HepG2 (cell line): ENCODE measurements at places on chromosomes 11 and 22. TPM values are rescaled to one million over a fixed set of nuclear protein-coding genes. Genes with fewer than 3 reads are reported as not detected.

The SYT13 gene
- 0.13 and 0.26 TPM in 2 replicates for polyA plus RNA-seq

The TEX54 gene
- polyA plus RNA-seq, result not detected in 2 replicates

GRCh38 chr22:20131597-20131858 is at the start of gene ZDHHC8:
ZDHHC8 (plus strand) TSS chr22:20131804; CDS start chr22:20131948, 144 bp downstream.
- DNase-seq, result no peak

- DNase-seq, result no peak
Observed at GRCh38 chr11:87901341-87901740, 273.9 kb downstream of the RAB38 start.

DNA sequence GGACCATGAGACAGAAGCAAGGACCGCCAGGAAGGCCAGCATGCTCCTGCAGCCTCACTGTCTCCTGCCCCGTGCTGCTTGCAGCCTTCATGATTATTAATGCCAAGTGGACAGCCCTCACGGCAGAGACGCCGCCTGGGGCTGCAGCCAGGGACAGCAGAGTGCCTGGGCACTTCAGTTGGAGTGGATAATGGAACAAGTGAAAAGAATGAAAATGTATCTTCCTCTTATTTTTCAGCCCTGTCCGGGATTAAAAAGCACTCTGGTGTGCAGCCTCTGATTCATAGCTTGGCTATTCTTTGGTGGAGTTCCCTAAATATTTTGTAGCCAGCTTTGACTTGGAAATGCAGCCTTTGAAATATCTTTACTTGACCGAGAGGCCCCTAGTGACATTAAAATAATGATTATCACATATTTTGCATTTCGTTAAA is 1404.2 kb downstream of the BRD1 start:
- DNase-seq, result no peak

DNA sequence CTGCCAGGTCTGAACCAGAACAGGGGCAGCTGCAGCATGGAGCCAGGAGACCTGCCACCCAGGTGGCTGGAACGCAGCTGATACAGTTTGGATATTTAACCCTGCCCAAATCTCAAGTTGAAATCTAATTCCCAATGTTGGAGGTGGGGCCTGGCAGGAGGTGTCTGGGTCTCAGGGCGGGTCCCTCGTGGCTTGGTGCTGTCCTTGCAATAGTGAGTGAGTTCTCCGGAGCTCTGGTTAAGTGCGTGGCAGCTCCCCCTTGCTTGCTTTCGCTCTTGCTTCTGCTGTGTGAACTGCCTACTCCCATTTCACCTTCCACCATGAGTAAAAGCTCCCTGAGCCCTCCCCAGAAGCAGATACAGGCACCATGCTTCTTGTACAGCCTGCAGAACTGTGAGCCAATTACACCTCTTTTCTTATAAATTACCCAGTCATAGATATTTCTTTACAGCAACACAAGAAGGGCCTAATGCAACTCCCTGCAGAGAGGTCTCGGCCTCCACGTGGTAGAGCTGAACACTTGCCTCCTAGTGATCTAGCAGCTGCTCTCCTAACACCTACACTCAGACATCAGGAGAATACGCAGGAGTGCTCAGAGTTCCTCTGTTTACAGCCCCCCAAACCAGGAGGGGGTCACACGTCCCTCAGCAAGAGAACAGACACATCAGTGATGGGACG is 203.7 kb downstream of the CTTN start:
- DNase-seq, result no peak

DNA sequence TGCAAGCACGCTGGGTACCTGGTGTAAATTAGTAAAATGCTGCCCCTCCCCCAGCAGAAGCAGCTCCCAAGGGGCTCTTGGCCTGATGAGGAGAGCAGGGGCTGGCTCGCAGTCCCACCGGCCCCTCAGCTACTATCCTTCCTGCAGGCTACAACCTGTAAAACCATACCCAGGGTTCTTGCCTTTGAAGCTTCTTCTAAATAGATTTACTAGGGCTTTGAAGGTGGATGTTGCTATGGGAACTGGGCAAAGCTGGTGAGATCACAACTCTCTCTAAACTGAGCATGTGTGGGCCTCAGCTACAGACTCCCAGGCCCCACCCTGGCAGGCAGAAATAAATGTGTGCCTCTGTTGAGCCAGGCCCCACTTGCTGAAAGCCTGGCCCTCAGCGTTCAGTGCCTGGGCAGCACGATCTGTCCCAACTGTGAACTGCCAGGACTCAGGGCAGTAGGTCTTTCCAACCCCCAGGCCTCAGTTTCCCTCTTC is 18.5 kb downstream of the CD5 start:
- DNase-seq, result no peak

DNA sequence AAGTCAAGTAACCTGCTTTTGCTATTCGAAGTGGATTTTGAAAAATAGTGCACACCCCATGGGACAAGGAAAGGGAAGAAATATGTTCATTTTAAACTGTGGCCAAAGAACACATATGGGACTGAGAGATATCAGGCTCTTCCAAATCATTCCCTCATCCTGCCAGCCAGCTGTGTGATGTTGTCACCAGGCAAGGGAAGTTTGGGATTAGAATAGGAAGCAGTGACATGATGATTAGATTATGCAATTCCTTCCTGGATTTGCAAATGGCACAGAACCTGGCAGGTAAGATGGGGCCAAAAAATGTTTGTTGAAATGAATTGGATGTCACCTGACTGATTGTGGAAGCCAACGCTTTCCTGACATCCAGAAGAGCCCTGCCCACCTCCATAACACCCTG is 4.9 kb upstream of the SCN3B start:
- DNase-seq, result no peak

- DNase-seq, result no peak
Observed at GRCh38 chr11:2466869-2467694, 22.3 kb downstream of the KCNQ1 start.

GRCh38 chr22:50209893-50210292 is 9.1 kb downstream of the SELENOO start:
- DNase-seq, result peak; percentile 47

- no peak for DNase-seq
Observed at GRCh38 chr11:36394926-36395325, 98.8 kb downstream of the PRR5L start.

DNA sequence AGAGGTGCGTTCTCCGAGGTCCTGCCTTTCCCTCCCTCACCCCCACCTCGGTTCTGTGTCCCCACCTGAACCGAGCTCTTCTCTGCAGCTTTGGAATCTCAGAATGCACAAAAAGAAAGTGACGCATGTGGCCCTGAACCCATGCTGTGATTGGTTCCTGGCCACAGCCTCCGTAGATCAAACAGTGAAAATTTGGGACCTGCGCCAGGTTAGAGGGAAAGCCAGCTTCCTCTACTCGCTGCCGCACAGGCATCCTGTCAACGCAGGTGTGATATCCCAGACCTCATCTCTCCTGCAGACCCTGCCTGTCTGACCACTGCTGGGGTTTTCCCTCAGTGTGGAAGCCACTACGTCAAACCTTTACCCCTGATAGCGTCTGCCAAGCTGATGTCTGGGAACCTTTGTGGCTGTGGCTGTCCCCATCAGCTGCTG is 13.9 kb downstream of the ACP2 start:
- no peak for DNase-seq

DNA sequence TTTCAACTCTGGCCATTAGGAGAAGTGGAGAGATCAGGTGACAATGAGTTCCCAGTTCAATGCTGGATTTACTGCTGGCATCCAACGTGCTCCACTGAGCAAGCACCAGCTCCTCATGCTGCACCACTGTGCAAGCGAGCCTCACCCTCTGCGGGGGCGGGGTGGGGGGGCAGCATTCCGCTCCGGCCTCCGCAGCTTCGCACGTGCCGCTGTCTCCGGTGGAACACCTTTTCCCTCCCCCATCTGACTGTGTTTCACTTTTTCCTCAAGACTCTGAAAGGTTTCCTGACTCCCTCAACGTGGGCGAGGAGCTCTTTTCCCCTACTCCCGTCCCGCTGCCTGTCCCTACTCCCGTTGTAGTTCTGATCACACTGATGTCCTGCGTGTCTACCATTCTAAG is 835 bp upstream of the RHOD start:
- no peak for DNase-seq

GRCh38 chr11:120306519-120307242 is 18.4 kb upstream of the TLCD5 start:
- DNase-seq, result no peak

- no peak for DNase-seq
Observed at GRCh38 chr11:126698576-126698975, 302.0 kb downstream of the KIRREL3 start.

DNA sequence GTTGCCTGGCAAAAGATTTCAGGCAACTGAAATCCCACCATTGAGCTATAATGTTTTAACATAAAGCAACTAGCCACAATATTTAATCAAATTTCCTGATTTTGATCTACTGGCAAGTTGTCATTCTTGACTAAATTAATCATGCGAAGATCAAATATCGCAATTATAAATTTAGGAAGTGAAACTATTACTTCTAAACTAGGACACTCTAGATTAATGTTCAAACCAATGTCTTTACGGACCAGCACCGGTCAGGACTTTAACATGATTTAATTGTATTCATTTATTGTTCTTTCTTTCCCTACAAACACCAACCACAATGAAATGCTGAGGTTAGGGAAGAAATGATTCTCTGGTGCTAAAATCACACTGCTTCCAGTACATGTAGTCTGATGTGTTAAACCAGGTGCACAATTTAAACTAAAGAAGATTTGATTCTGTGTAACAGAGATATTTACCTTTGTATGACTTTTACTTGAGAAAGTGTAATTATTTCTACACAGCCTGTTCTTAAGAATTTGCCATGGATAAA is 14.9 kb downstream of the GAS2 start:
- DNase-seq, result no peak

DNA sequence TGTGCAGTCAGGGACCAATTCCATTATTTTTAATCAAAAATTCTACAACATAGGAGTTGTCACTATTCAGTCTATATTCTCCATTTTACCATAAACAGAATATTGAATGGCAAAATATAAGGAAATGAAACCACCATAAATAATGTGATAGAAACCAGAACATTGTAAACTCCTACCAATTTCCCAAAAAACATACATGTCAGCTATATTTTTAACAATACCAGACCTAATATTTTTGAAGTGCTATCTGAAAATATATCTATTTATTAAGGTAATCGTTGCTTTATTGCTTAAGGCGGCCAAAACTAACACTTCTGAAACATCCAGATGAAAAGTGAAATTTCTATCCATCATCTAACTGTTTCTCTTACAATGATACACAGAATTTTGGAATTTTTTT is 123.0 kb upstream of the C11orf58 start:
- DNase-seq, result no peak
